ENCODE measurements at places on chromosomes 1 and 21. TPM values are rescaled to one million over a fixed set of nuclear protein-coding genes. Genes with fewer than 3 reads are reported as not detected.

DNA sequence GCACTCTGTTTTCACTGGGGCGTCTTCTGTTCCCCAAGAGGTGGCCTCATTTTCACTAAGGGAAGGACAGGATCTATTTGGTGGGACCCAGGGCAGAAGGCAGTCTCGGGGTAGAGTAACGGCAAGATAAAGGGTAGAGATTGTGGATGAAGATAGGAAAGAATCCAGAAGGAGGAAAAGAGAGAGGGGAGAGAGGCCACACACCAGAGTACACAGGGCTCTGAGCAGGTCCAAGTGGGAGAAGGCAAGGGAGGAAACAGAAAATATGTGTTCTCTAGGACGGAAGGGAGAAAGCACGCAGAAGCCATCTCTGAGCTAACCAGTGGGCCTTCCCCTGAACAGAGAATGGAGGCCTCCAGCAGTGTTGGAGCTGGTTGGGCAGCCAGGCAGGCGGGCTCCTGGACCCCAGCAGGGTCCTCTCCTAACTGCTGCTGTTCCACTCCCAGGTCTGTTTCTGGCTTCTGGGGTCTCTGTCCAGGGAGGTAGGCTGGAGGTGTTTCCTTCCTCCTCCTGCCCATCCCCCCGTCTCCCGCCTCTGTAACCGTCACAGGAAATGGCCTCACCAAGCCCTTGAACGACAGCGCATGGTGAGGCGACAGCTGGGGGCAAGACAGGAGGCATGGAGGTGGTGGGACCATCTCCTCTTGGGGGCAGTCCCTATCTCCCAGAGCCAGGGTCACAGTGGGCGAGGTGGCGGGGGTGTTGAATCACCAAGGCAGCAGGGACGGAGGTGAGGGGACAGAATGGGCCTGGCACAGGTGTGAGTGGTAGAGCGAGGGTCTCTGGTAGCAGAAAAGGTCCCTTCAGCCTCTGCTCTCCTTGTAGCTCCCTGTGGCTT lies 649 bp downstream of the PTPN7 start:
- DNase-seq = no peak

DNA sequence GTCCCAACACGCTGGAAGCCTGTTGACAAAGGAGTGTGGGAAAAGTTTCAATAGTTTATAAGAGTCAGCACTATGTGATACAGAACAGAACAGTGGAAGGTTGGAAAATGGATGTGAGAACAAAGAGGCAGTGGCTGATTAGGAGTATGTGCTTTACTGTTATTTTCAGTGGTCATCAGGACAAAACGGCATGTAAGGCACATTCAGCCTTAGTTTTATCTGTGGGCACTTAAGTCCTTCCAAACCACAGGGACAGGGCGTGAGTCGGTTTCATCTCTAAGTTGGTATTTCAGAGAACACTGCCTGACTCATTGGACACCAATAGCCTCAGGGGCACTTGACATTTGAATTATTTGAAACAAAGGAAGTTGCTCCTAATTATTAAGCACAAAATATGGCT lies 306.9 kb downstream of the ASTN1 start:
- no peak for DNase-seq

- no peak for DNase-seq
These were observed 1.9 kb upstream of the MEF2D start for GRCh38 chr1:156502391-156502893.

- no peak for DNase-seq
These were observed 58.2 kb downstream of the NFASC start for GRCh38 chr1:204928671-204929486.

DNA sequence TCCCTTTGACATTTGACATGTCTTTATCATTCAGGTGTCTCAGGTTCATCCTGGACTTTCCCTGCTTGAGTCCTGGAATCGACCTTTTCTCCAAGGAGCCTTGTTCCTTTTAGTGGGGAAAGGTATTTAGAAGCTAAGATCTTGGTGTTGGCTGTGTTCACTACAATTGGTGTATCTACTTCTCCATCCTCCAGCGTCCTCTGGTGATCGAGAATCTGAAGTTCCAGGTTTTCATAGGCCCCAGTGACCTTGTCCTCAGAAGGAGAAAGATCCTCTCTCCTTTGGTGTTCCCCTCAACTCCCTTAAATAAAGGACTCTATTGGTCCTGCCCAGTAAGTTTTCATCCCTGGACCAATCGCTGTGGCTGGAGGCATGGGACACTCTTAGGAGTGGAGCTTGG lies 22.1 kb downstream of the MROH7 start:
- DNase-seq = no peak

- DNase-seq = no peak
These were observed 49.6 kb downstream of the UBE2T start for GRCh38 chr1:202291961-202292712.

GRCh38 chr1:150012611-150013010 lies 2.1 kb upstream of the OTUD7B start:
- DNase-seq = no peak

GRCh38 chr1:26072305-26072704 lies 4.9 kb upstream of the TRIM63 start:
- no peak for DNase-seq

- DNase-seq = no peak
These were observed 50.5 kb upstream of the GPR52 start for GRCh38 chr1:174397261-174397660.

GRCh38 chr21:43712268-43712942 lies 6.5 kb upstream of the PDXK start:
- DNase-seq = no peak

GRCh38 chr1:187691439-187691838 lies 862.7 kb downstream of the PLA2G4A start:
- no peak for DNase-seq

DNA sequence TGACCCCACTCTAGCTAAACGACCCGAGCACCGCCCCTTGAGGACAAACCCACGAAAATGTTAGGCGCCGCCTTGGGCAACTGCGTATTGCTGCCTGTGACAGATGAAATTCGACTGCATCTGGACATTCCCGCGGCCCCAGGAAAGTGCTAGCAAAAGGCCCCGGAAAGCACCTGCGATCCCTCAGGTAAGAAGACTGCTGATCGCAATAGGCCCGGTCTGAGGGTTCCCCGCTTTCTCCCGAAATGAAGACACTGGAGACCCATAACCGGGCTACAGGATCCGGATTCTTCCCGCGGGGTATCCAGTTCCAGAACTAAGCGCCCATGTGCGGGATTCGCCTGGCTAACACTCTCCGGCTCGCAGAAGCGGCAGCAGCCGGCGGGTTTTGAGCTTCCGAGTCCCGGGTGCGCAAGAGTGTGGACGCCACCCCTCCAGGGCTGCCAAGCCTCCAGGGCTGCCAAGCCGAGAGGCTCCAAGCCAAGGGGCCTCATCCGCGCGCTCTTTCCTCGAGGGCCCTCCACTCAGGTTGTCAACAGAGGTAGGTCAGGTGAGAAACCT lies 157.9 kb upstream of the NBPF11 start:
- no peak for DNase-seq

- no peak for DNase-seq
These were observed 129.2 kb upstream of the WNT4 start for GRCh38 chr1:22271847-22272801.

DNA sequence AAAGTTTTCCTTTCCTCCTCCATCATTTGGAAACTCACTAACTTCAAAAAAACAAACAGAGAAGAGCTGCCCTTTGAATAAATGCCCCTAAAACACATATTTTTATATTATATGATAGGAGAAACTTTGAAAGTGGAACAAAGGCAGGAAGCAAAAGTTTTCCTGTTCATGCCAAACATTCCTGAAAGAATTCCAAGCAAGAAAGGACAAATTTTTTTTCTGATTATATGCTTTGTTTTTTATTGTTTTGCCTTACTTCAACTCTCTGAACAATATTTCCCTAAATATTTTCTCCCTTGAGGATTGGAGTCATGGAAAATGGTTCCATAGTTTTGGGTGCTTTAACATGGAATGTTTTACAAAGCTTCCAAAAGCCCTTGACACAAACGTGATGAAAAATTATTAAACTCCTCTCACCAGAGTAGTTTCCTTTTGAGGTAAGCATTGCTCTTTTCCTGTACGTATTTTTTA lies 638.5 kb upstream of the CAMK1G start:
- no peak for DNase-seq

CR1L gene
- not detected for total RNA-seq

OR2T2 gene
- total RNA-seq = not detected

All from Right ventricle myocardium inferior (tissue), 1 donor.